ENCODE measurements at places on chromosomes 4 and X.

DNA sequence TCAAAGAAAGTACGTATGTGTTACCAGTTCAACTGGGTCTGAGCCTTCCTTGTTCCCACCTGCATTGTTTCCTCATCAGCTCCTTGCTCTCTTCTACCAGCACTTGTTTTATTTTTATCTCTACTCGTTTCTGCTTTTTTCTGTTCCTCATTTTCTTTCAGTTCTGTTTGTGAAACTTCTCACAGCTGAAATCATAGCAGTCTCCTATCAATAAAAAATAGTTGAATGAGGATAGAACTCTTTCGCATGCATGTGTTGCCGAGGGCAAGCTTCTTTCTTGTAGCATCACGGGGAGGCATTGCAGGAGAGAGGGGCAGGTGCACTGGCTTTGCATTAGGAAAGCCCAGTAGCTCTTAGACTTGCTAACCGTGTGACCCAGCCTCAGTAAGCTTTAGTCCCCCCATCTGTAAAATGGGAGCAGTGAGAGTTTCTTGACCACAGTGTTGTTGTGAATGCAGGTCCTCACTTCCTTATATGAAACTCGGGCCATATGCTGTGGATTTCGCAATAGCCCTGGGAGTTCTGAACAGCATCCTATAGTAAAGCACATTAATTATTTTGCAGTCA is 24.7 kb downstream of the OFD1 start:
- no peak for DNase-seq

- DNase-seq, result no peak
Observed at GRCh38 chr4:101850698-101851097, 60.2 kb downstream of the BANK1 start.

DNA sequence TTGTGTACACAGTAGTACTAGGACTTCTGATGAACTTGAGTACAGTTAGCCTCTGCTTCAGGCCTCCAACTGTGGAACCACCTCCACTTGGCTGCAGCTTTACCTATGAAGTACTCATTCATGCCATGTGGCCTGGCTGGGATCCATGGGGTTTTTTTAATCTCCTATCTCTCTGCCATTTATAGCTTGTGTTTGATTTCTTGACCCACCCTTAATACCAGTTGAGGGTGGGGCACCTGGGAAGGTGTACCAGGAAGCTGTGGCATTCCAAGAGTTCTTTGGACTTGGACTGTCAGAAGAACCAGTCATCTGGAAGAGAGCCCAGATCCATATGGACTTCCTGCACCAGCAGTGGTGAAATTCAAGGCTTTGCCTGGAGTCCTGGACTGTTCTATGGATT is 230.1 kb downstream of the SHROOM3 start:
- no peak for DNase-seq

- no peak for DNase-seq
Observed at GRCh38 chr4:42172921-42173320, 20.5 kb upstream of the BEND4 start.

DNA sequence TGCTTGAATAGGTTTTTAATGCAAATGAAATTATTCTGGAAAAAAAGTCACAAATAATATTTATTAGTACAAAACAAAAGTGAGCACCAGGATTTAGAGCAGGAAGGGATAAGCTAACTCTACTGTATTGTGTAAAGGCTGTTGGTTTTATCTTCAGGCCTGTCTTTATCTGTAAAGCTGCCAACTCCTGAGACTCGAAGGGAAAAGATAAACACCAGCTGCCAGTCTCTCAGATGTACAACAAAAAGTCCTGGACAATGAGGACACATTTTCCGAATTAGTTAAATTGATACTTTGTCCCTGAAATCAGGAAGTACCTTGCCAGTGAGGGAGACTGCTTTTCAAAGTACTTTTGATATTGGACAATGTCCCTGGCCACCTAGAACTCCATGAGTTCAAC is 8.8 kb downstream of the DDX60 start:
- DNase-seq, result no peak

DNA sequence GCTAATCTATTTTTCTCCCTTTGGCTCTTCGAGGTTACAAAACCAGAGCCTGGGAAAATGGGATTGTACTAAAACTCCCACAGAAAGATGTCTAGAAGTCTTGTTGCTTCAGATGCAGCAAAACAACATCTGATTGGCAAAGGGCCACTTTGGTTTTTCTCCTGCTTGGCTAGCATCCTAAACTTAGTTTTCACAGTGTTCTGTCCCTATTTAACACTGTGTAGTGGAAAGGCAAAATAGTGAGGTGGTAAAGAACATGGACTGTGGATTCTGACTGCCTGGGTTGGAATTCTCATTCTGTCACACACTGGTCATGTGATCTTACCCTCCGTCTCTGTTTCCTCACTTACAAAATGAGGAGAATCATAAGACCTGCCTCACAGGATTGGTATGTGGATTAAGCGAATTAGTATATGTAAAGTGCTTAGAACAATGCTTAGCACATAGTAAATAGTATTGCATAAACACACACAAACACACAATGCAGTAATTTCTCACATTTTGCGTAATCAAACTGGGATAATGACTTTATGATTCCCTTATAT is 23.5 kb downstream of the TIGD2 start:
- no peak for DNase-seq

DNA sequence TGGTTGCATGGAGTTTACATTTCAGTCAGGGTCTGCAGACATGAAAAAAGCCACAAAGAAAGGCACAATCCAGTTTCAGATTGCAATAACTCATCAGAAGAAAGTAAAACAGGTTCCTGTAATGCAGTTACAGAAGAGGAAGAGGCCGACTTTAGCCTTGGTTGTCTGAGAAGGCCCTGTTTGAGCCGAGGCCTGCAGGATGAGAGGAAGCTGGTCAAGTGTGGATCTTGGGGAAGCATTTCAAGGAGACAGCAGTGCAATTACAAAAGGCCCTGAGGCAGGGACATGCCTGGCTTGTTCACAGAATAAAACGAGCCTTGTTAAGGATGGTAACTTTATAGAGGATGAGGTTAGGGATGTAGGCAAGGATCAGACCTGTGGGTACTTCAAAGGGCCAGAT is 62.4 kb downstream of the AFF2 start:
- DNase-seq, result no peak

- DNase-seq, result no peak
Observed at GRCh38 chr4:143654571-143654970, 45.9 kb downstream of the FREM3 start.

DNA sequence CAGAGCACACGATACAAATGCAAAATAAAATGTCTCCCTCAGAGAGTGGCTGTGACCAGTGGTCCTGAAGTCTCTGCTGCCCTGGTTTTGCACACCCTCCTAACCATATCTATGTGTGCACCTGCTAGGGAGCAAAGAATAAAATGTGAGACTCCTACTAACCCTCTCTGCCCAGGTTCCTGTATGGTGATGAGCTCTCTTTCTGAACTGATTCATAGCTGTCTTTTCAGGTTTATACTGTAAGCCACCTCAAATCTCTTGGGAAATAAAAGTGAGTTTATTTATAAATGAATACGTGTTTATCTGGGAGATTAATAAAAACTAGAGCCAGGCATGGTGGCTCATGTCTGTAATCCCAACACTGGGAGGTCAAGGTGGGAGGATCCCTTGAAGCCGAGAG is 126.0 kb upstream of the RBPJ start:
- no peak for DNase-seq

- no peak for DNase-seq
Observed at GRCh38 chr4:86393749-86394148, 33.9 kb upstream of the MAPK10 start.

GRCh38 chr4:53805291-53805690 is 214.0 kb upstream of the LNX1 start:
- DNase-seq, result no peak

DNA sequence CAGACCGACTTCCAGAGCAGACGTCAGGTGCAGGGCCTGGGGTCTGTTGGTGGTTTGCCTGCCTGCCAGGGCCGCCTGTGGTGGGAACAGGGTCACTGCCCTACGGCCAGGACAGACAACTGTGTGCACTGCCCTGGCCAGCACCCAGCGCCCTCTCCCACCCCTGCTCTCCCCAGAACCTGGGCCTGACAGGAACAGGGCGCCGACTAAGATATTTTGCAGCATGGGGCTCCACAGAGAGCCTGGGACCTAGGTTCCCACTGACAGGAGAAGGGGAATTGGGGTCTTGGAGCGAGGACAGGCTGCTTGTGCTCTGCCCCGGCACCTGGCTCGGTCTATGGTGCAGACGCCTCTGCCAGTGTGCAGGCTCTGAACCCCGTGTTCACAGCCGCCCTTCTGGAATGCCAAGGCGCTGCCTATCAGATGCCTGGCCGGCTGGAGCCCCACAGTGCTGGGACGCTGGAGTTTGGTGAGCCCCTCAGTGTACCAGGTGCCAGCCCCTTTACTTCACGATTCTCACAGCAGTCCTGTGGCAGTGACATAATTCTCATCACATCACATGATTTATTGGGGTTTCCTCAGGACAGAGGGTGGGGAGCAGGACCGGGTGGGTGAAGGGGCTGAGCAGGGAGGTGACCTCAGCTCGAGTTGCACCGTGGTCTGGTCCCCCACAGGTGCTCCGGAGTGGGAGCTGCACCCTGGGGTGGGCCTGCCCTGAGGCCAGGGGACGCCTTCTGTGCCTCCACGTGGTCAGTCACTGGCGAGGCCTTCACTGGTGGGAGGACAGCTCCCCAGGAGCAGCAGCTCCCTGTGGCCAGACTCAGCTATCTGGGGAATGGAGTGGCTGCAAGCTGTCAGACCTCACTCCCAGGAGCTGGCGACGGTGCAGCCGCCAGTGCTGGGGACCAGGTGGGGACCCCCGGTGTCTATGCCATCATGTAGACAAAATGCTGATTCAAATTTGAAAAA is 113.8 kb upstream of the LRPAP1 start:
- DNase-seq, result no peak

DNA sequence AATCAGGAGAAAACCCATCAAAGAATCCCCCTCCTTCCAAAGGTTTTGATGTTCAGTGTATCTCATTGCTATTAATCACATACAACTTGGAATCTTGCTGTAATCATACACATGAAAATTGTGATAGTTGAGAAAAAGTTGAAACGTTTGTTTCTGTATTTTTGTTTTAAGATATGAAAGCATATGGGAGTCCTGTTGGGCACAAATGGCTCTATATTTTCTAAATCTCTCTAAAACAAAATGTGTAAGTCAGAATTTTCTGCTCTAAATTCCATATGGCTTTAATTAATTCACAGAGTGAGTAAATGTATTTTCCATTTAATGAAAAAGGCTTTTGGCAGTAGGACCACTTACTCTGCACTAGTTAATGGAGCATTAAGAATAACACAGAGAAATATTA is 140.2 kb downstream of the MOSPD2 start:
- no peak for DNase-seq

DNA sequence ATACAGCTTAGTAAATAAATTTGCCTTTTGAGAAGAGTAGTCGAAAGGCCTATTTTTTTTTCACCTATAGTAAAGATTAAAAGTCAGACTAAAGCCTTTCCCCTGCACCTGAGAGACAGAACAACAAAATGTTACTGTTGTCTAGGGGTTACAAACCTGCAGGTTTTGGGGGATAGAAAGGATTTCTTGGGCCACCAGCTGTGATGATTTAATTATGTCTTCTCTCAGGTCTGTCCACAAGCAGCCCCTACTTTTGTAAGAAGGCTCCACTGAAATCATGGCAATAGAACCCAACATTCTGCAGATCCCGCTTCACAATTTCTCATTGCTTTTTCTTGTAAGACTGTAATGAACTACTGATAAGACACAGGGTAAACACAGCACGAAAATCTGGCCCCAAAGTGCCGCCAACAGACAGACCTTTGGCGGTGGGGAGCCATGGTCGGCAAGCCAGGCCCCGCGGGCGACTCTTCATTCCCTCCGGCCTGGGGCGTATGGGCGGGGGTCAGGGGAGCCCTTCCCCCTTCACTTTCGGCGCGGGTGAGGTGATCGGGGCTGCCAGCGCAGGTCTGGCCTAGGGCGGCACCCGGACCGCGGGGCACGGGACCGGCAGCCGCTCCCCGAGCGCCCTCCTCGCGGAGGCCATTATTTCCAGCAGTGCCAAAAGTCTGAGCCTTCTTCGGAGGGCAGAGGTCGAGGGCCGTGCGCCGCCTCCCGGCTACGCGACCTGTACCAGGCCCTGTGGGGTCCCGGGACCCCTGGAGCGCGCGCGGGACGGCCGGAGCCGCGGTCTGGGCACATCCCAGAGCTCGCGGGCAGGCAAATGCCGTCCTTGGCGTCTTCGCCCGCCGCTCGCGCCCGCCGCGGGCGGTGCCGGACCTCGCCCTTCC is 812 bp upstream of the KDM6A start:
- peak; percentile 3 for DNase-seq

DNA sequence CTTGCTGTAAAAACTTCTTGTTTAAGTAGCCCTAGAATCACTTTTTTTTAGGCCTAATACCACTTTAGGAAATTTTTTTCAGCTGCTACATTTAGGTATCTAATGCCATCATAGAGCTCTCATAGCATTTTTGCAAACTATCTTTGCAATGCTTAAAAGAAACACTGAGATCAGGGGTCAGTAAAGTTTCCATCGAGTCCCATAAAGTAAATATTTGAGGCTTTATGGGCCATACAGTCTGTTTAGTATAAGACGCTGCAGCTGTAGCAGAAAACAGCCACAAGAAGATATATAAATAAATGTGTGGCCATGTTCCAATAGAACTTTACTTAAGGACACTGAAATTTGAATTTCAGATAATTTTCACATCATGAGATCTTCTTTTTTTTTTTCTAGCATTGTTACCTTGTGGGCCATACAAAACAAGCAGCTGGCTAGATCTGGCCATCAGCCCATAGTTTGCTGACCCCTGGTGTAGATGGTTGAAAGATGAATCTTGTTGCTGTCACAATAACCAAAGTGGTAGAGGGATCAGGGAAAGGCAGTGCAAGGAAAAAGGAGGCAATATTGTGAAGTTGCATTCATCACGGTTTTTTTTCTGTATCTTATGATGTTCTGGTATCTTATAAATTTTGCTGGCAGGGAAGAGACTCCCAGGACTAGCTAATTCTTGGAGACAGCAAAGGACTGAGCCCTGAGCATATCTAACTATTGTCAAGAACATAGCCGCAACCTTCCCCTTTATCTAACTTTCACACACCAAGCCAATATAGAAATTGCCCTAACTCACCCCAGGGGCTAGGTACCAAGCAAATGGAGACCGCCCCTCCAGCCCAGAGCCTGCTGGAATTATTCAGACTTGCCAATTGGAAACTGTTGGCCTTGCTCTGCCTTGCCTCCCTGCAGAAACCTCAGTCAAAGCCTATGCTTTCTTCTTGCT is 46.6 kb downstream of the RASGEF1B start:
- DNase-seq, result no peak

DNA sequence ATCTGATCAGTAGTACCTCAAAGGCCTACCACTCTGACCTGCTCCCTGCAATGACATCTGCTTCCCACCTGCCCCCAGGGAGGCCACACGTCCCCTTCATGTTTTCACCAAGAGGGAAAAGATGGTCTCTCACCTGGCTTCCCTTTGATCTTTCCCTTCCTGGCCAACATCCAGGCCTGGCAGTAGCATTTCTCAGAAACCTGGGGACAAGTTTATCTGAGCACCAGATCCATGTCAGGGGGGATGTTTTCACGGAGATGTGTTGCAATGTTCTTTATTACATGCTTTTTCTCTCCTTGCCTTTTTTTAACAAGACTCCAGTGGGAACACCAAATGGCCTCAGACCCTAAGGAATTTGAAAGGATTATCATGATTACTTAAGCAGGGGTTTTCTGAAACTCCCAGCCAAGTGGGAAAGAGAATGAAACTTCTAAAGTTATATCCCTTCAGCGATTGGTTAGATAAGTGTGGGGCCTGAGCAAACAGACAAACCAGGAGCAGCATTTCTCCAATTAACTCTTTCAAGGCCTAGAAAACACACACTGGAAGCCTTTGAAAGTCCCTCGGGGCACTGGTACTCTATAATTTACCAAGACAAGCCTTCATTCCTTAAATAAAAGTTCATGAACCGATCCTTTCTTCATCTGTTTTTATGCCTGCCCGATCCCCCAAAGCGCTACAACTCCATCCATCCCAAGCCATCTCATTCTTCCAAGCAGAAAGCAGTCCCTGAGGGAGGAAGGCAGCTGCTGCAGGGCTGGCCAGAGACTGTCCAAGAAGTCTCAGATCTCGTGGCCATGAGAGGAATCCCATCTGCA is 94.1 kb downstream of the BCOR start:
- DNase-seq, result no peak

Data from stimulated activated CD4-positive, alpha-beta T cell treated with anti-CD3 and anti-CD28 coated beads, Interleukin-15, amount 100 ng/mL, for 1 hour (primary cell).